ENCODE measurements at places on chromosomes 2 and 18.

GRCh38 chr18:55442561-55442960 lies 145.4 kb downstream of the TCF4 start:
- no peak for DNase-seq

DNA sequence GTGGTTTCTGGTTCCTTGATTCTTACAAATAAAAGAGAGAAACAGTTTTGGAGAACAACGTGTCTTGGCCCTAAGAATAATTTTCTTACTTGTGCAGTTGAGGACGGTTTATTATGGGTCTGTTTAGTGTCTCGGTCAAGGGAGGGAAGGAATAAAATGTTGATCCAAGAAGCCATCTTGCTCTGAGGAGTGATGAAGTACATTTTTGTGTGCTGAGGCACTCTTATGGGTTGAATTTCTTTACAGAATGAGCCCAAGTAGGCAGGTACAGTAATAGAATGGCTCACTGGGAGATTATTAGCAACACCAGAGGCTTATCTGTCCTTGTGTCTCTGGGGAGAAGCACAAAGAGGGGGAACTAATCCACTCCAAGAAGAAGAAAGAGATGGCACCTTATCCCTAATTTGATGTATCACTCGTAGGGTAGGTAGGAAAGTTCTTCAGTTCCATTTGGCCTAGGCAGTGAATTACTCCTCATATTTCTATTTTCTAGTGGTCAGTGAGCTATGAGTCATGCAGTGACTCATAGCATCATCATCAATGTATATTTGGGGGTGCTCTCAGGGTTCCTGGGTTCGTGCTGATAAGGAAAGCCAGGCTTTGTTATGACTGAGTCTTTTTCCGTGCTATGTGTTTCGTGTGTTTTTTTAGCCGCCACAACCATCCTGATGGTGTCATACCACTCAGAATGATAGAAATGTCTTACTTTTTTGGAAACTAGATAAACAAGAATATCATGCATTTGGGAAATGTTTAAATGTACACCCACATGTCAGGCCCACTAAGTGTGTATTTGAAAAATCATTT lies 250.1 kb upstream of the CTAGE1 start:
- DNase-seq = peak; percentile 82

GRCh38 chr2:96877631-96878092 lies 7.8 kb upstream of the SEMA4C start:
- no peak for DNase-seq

DNA sequence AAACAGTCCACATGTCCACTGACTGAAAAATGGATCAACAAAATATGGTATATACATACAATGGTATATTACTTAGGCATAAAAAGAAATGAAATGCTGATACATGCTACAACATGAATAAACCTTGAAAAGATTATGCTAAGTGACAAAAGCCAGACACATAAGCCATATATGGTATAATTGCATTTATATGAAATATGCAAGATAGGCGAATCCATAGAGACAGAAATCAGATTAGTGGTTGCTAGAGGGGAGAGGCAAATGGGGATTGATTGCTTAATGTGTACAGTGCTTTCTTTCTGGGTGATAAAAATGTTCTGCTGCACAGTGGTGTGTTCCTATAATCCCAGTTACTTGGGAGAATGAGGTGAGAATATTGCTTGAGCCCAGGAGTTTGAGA lies 171.0 kb downstream of the CYP26B1 start:
- no peak for DNase-seq

- DNase-seq = no peak
Measured at GRCh38 chr2:240288087-240288521, 147.4 kb upstream of the GPC1 start.

DNA sequence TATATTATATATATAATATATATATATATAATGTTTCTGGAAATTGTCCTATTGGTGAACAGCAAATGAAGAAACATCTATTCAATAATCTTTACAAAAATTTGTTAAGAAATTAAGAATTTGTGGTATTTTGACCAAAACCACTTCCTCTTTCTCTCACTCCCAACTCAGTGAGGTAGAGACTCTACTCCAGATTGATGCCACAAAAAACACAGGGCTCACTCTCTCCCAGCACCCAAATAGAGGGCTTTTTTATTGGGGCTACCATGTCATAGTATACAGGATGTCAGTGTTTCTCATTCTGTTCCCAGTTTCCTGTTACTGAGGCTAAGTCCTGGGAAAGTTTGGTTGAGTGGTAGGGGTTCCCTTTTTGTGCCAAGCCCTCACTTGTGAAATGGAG lies 1155.4 kb downstream of the BCL11A start:
- DNase-seq = no peak

DNA sequence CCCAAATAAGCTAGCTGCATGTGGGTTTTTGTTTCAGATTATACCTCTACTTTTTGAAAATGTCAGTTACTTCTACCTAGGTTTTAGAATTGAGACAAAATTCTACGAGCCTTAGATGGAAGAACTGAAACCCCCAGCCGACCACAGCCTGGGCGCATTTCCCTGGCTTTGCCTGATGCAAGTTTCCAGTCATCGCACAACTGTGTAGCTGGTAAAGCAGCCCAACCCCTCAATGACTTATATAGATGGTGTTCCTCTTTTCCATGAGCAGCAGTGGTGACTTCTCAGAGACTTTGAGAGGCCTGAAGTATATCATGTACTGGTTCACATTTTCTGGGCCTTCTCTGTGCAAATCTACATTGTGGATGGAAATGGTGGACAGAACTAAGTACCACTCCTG lies 515.4 kb upstream of the RAB6C start:
- DNase-seq = no peak

- DNase-seq = no peak
Measured at GRCh38 chr18:62904396-62905285, 189.3 kb downstream of the PHLPP1 start.

GRCh38 chr2:237765875-237766274 lies 32.7 kb upstream of the RBM44 start:
- no peak for DNase-seq

GRCh38 chr18:644395-645004 lies 13.0 kb upstream of the TYMS start:
- no peak for DNase-seq

DNA sequence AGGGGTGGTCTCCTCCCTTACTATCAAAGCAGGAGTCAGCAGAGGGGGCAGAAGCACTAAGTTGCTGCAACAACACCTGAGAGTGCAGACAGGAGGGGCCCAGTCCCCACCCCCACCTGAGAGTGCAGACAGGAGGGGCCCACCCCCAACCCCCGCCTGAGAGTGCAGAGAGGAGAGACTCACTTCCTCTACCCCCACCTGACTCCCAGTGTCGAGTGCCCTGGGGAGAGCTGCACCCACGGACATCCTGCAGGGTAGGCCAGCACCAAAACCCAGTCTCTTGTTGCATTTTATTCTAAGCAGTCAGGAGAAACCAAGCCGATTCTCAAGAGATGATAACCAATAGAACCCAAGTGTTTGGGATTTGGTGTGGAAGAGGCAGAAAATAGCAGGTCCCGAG lies 78.4 kb downstream of the NAPG start:
- DNase-seq = no peak

DNA sequence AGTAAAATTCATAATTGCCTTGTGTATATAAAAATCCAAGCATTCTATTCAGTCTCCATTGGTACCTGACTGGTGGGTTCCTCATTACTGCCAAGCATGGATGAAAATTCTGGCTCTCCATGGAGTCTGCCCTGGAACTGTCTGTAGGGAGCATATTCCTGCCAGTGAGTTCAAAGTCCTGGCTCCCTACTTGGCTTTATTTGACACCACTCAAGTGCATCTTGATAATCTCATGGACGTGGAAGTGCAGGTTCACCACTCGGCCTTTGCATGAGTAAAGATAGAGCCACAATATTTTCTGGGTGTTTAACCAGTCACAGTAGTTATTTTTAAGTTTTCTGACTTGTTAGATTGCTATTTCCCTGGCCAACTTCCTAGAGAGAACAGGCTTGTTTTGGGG lies 63.5 kb downstream of the CNTNAP5 start:
- DNase-seq = no peak

GRCh38 chr18:24935008-24935407 lies 417.0 kb downstream of the ZNF521 start:
- no peak for DNase-seq

DNA sequence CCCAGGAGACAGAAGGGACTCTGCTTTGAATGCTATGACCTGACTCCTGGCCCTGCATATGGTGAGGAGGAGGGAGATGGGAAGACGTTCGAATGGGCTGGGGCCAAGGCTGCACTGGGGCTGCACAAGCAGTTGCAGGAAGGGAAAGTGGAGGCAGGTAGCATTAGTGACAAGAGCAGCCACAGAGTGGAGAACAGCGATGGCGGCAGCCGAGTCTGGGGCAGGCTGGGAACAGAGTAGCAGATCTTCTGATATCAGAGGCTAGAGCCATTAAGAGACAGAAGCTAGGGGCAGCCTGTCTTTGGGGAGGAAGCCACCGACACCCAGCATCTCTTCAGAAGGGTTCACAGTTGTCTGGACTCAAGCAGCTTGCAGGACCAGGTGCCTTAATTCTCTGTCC lies 50.1 kb downstream of the ST3GAL5 start:
- no peak for DNase-seq

DNA sequence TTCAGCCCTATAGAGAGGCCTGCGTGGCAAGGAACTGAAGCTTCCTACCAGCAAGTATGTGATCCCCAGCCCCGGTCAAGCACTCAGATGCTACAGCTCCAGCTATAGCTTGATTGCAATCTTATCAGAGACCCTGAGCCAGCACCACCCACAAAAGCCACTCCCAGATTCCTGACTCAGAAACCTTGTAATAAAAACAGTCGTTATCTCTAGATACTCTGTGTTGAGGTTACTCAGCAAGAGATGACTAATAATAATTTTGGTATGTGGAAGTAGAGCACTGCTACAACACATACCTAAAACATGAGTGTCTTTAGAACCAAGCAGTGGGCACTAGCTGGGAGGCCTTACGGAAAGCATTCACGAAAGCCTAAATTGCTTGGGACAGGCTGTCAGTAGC lies 216.9 kb downstream of the UXS1 start:
- DNase-seq = peak; percentile 32

GRCh38 chr2:150620416-150620815 lies 132.9 kb upstream of the RND3 start:
- no peak for DNase-seq

DNA sequence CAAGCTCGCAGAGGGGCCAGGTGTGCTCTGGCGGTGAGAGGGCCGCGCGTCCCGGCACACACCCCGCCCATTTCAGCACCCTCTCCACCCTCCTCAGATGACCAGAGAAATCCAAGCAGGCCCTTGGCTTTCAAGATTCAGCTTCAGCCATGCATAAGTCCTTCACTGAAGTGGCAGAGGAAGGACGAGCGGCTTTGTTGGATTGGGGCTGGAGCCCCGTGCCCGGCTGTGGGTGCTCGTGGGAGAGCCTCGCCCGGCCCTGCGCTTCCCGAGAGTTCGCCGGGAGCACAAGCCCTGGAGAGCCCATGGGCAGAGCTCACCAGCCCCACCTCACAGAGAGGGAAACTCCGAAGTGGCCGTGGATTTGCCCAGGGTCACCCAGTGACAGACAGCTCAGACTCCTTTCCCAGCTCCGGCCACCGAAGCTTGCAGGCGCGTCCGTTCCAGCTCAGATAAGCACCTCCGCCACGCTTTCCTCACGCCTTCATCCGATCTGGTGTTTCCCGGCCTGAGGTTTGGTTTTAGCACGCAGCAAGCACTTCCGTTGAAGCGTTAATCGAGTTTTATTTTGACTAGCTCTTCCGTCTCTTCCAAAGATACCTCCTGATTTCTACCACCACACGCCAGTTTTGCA lies 45.6 kb upstream of the MTCL1 start:
- no peak for DNase-seq

DNA sequence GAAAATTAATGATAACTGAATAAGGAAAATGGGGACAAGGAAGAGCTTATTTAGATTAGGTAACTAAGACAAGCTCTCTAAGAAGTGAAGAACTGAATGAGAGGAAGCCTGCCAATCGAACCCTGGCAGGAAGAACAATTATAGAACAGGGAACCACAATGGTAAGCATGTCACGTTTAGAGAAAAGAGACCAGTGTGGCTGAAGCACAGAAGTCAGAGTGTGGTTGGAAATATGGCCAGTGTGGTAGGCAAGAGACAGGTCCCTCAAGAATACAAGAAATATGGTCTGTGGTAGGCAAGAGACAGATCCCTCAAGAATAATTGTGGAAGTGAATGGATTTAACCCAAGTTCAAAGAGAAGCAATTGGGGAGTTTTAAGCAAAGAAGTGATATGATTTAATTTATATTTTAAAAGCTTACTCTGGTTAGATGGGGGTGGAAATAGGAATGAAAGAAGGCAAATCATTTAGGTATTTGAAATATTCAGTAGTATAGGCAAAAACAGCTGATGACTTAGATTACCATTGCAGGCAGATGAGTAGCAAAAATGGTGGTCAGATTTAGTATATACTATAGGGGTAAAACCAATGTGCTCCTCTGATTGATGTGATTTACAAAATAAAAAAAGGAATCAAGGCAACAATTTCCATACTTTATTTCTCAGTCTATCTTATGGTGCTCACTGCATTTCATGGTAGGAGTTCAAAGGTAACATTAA lies 38.8 kb upstream of the ERMN start:
- DNase-seq = no peak

- no peak for DNase-seq
Measured at GRCh38 chr2:18435426-18436037, 124.9 kb downstream of the RDH14 start.

- no peak for DNase-seq
Measured at GRCh38 chr2:205438241-205438640, 244.1 kb upstream of the NRP2 start.

- DNase-seq = no peak
Measured at GRCh38 chr2:233353769-233354499, at the start of gene DGKD. TSS of gene DGKD (plus strand) at chr2:233354494. CDS start at chr2:233354519, 25 bp downstream.

All from amniotic stem cell (primary cell).